ENCODE measurements at places on chromosomes 16 and 17.

GRCh38 chr16:85659805-85660511 is 28.8 kb downstream of the GINS2 start:
- peak; percentile 31 for DNase-seq

GRCh38 chr16:67226295-67226803 is 581 bp upstream of the TMEM208 start:
- DNase-seq: no peak

- no peak for DNase-seq
Observed at GRCh38 chr17:57943140-57943539, 12.1 kb downstream of the CUEDC1 start.

DNA sequence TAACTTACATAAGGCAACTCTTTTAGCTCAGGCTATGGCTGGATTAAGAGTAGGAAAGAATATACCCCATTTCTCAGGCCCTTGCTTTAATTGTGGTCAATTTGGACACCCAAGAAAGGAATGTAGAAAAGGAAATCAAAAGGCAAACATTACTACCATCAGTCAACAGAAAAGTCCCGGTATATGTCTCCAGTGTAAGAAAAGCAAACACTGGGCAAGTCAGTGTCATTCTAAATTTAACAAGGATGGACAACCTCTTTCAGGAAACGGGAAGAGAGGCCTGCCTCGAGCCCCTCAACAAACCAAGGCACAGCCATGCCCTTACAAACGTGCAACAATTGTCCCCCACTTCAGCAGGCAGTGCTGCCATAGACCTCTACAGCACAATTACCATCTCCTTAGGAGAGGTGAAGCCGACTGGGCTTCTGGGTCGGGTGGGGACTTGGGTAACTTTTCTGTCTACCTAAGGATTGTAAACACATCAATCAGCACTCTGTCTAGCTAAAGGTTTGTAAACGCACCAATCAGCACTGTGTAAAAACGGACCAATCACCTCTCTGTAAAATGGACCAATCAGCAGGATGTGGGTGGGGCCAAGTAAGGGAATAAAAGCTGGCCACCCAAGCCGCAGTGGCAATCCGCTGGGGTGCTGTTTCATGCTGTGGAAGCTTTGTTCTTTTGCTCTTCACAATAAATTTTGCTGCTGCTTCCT is 12.4 kb downstream of the MRPL58 start:
- no peak for DNase-seq

DNA sequence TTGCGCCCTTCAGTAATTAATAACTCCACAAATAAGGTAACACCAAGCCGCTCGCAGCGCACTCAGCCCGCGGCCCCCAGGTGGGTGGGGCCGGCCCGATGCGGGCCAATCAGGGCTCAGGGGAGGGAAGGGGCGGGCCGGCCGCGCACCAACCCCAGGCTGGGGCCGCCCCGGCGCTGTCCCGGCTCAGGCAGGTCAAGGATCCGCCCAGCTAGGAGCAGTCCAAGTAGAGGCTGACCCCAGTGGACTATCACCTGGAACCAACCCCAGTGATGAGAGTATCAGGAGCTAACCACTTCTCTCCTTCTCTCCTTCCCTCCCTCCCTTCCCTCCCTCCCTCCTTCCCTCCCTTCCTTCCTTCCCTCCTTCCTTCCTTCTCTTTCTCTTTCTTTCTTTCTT is 110.8 kb downstream of the C16orf78 start:
- DNase-seq: peak; percentile 22

DNA sequence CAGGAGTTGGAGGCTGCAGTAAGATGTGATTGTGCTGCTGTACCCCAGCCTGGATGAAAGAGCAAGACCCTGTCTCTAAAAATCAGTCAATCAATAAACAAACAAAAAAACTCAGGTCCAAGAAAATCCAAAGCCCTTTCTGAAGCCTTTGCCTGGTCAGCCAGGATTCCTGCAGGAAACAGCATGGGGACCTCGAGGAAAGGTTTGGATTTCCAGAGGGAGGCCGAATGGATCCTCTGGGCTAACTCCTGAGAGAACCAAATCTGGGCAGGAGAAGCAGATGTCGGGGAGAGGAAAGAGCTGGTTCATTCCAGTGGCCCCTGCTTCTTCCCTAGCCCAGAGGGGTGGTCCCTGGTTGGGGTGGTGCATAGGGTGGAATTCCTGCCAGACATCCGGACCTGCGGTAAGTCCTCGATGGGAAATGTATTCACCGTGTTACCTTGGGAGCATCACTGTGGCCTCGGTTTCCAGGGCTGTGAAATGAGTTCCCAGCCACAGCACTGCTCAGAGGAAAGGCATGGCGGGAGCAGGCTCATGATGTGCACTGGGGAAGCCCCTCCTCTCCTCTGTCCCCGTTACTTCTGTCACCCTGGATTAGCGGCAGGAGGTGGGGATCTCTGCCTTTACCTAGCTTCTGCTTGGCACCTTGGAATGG is 75.1 kb downstream of the CYLD start:
- no peak for DNase-seq

DNA sequence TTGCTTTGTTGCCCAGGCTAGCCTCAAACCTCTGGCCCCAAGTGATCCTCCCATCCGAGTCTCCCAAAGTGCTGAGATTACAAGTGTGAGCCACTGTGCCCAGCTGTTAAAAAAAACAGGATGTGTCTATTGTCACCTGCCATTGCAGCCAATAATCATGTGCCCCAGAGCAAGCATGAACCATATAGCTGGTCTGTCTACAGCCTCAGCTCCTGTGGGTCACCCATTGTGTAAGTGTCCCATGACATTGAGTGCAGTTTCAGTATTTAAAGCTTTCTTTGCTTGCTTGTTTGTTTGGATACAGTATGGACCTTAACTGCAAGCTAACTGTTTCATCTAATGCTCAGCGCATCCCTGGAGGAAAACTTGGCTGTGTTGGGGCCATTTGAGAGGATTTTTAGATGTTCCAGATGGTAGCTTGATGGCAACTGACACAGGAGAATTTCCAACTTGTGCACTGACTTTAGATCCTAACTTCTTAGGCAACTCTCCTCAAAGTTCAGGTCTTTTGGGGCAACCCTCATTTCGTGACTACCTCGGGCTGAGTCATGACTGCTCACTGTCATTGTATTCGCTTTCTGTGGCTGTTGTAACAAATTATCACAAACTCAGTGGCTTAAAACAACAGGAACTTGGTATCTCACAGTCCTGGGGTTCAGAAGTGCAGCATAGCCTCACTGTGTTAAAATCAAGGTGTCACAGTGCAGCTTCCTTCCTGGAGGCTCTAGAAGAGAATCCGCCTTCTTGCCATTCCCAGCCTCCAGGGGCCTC is 30.3 kb upstream of the ADORA2B start:
- no peak for DNase-seq

GRCh38 chr16:48197294-48197693 is 41.5 kb upstream of the ABCC12 start:
- DNase-seq: no peak

- DNase-seq: no peak
Observed at GRCh38 chr16:19809121-19809635, 75.5 kb downstream of the GPRC5B start.

All from stimulated activated CD4-positive, alpha-beta T cell treated with anti-CD3 and anti-CD28 coated beads, Interleukin-12 subunit alpha, Interleukin-12 subunit beta, amount 100 ng/mL, for 24 hours (primary cell).